WERI-Rb-1 (cell line): ENCODE measurements at places on chromosomes 4 and X.

DNA sequence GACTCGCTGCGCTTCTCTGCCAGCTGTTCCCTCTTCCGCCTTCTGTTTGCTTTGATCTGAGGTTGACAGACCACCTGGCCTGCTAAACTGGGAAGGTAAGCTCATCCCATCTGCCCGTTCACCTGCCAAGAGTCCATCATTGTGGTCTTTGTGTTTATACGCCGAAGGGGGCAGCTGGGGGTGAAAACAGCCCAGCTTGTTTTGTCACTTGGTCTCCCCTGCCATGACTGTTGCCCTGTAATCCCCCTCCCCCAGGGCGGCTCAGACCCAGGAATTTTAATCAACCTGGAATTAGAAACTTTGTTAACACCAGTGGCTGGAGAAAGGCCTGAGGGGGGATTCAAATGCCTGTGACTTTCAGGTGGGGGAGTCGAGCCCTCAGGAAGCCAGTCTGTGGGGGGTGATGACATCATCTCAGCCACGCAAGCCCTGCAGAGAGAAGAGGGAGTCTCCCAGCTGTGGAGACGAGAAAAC, 333.3 kb downstream of the BCOR start:
- DNase-seq = peak; percentile 86

DNA sequence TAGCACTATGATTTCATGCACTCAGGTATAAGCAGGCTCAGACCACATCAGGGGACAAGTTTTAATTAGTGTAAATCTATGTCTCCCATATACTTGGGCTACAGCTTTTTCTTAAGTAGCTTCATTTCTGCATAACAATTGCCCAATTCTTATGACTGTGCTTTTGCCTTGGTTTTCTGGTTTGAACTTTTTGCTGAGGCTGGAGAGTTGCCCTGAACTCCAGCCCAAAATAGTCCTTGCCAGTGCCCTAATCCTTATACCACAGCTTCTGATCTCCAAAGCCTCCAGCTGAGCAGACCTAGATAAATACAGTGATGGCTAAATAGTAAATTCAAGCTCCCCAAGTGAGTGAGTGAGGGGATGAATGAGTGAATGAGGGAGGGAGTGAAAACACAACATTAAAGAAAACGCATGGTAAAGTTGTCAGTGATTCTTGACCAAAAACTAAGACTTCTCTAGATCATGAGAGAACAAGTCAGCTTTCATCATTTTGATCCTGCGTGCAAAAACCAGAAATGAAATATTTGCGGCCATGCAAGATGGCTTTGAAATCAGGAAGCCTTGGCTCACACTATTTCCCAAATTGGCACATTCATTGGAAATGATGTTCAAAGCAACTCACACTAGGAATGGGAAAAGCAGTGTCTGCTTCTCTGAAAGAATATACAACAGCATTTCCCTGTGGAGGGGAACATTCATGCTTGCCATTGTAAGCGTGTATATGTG, 437.1 kb upstream of the CTSO start:
- DNase-seq = no peak

DNA sequence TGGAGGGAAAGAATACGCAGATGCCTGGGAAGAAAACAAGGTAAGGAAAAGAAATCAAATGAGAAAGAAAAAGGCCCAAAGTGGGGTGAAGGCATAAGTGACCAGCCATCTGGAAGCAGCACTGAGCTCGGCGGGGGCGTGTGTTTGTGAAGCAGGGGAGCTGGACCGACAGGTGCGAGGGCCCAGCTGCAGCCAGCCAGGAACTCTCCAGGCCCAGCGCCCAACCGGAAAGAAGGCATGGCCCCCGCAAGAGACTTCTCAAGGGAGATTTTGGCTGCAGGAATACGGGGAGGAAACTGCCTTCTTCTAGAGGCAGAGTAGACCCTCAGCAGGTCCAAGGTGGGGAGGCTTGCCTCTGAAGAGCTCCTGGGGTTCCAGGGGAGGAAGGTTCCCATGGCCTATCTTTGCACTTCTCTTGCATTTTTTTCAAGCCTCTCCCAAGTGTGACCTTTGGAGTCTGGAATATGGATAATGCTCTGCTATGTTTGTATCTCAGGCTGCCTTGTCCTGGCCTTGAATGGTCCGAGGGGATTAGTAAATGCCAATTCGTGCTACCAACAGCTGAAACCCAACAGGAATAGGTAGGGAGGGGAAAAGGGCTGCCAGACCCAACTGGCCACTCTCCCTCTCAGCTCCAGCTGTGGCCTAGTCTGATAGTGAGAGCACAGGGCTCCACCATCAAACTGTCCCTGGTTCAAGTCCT, 10.8 kb upstream of the CITED1 start:
- no peak for DNase-seq

- no peak for DNase-seq
These were observed 224.0 kb downstream of the ARAP2 start for GRCh38 chr4:36020351-36020750.

GRCh38 chr4:26157541-26157940, 163.3 kb upstream of the RBPJ start:
- DNase-seq = no peak

DNA sequence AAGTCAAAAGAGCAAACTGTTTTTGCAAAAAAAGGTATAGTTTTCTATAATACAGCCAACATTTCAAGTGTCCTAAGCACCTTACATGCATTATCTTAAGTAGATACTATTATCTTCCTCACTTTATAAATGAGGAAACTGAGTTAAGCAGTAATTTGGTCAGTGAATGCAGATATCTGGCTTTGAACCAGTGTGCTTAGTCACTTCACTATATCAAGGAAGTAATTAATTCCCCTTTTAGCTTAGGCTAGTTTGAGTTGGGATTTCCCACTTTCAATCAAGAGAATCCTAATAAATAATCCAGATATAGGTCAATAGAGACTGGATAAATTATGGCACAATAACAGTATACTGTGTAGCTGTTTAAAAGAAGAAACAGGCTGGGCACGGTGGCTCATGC, 14.8 kb downstream of the SPINK2 start:
- DNase-seq = no peak

GRCh38 chr4:11670304-11670703, 241.6 kb upstream of the HS3ST1 start:
- no peak for DNase-seq

DNA sequence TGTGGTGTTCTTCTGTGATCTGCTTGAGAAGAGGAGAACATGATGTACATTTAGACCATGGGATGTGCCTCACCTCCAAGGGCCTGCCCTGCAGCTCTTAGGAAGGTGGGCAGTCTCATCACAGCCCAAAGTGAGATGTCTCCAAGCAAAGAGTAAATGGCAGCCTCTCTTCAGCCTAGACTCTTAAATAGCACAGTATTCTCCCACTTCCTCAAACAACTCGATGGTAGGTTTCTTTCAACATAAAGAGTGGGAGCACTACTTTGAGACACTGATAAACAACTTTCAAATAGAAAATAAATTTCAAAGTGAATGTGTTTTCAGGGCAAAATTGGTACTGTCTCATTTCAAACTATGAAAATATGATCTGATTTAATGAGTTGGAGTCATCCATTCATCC, 35.2 kb downstream of the EDNRA start:
- no peak for DNase-seq

GRCh38 chr4:55635741-55636655, at the start of gene NMU:
Gene NMU, minus strand, starts transcription at chr4:55636298. Its CDS starts 106 bp downstream, at chr4:55636192.
- peak; percentile 71 for DNase-seq

GRCh38 chrX:49059201-49059600, 402 bp downstream of the CCDC120 start:
- no peak for DNase-seq

DNA sequence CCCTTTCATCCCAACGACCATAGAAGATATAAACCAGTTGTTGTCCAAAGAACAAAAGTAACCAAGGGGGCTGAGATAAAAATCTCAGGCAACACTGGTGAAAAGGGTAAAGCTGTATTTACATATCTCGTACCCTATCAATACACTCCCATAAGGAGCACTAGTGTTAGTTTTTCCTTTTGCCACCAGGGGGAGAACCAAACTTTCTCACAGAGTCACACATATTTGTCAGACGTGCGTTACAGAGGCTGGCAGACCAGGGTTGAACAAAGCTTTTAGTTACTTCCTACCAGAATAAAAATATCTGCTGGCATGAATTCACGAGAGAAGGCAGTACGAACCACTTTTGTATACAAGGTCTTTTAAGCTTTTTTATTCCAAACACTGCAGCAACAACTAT, 88.3 kb downstream of the AMELX start:
- peak; percentile 22 for DNase-seq

DNA sequence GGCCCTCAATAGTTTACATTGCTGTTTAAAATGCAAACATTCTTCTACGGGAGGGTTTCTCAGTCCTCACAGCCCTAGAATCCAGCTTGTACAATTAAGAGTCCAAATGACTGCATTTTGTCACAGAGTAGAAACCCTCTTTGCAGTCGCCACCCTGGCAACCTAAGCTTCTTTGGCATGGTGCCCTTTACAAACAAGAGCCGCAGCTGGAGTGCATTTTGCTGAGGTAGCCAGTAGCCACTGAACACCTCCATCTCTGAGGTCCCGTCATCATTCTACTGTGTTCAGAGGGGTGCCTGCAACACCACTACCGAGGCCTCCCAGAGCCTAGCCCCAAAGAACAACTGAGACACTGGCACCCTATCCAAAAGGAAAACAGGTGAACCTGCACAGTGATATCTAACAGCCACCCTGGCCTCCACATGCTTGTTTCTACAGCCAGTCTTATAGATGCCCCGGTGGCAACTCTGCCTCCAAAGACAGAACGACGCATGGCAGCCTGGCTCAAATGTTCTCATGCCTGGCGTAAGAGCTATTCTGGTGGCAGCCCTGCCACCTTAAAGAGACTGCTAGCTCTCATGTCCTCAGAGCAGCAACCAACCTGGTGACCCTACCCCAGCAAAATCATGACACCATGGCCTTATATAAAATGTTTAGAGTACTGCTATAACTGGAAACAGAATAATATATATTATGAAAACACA, 801.9 kb downstream of the TECRL start:
- DNase-seq = no peak

DNA sequence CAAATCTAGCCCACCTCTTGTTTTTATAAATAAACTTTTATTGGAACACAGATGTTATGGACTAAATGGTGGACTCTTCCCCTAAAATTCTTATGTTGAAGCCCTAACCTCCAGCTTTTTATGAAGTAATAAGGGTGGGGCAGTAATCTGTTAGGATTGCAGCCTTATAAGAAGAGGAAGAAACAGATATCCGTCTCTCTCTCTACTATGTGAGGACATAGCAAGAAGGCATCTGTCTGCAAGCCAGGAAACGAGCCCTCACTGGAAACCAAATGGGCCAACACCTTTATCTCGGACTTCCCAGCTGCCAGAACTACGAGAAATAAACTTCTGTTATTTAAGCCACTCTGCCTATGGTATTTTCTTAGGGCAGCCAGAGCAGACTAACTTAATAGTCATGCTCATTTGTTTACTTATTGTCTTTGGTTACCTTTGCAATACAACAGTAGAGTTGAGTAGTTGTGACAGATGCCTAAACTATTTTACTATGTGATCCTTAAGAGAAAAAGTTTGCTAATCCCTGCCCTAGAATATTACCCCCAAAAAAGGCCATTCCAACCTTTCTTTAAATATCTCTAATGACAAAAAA, 67.4 kb downstream of the MANBA start:
- DNase-seq = no peak

- DNase-seq = no peak
These were observed 998.8 kb downstream of the GLUD2 start for GRCh38 chrX:122046226-122046625.
